Activated T-helper 1 cell treated with anti-CD3 and anti-CD28 coated beads, Interleukin-2, amount 50 U/mL, for 16 hours (primary cell): ENCODE measurements at places on chromosomes 1 and 21.

DNA sequence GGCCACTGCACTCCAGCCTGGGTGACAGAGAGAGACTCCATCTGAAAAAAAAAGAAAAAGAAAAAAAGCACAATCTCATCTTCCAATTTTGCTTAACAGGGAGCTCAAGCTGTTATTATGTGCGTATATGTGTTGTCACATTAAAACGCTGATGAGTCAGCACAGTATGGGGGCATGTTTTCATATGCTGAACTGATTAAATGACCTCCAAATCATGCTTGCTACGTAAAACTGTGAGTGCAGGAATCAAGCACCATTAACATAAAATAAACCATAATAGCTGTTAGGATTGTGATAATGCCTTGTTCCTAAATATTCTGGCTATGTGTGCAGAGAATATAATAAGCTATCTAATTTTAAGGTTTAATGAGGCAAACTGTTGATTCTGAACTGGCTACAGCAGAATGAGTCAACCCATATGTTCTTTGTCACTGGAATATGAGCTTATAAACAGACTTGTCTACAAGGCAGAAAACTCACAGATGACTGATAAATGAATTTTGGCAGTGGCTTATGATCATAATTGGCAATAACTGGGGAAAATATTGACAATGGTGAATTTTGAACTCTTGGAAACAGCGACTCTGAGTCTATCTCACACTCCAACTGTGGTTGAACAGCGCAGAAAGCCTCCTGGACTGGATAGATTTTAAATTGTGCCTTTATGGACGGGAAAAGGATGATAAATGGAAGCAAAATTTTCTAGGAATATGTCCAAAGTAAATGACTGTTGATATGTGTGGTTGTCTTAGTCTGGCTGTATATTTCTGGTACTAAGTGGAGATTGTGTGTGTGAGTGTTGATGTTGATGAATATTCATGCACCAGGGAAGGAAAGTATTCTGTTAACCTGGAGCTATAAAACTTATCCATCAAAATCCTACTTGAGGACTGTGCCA lies 75.5 kb downstream of the VCAM1 start:
- DNase-seq, result no peak

- no peak for DNase-seq
Measured at GRCh38 chr1:2532485-2533160, 2.6 kb upstream of the HES5 start.

GRCh38 chr1:197561041-197561440 lies 214.2 kb downstream of the DENND1B start:
- DNase-seq, result no peak

- DNase-seq, result no peak
Measured at GRCh38 chr1:193569983-193570269, 383.5 kb upstream of the B3GALT2 start.

DNA sequence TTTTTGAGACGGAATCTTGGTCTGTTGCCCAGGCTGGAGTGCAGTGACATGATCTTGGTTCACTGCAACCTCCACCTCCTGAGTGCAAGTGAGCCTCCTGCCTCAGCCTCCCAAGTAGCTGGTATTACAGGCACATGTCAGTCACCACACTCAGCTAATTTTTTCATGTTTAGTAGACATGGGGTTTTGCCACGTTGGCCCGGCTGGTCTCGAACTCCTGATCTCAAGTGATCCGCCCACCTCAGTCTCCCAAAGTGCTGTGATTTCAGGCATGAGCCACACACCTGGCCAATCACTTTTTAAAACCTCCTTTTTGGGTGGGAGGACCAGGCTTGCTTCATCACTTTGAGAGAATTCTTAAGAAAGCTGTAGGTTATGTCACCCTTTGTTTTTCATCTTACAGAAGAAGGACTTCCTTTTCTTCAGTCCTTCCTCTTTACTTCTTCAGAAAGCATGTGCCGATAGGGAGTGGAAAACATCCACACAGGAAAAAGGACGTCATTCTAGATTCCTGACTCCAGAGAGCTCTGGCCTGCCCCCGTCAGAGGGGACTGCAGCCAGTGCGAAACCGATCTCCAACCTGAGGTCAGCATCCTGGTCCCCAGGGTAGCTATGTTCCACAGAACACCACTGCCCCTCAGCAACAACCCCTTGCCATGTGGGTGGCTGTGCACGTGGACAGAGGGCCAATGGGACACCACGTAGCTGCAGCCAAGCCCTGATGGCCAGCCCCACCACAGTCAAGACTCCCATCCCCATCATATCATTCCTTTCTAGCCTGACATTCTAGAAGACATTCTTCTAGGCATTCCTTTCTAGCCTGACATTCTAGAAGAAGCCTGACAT lies 21.9 kb downstream of the NCF2 start:
- DNase-seq, result no peak

DNA sequence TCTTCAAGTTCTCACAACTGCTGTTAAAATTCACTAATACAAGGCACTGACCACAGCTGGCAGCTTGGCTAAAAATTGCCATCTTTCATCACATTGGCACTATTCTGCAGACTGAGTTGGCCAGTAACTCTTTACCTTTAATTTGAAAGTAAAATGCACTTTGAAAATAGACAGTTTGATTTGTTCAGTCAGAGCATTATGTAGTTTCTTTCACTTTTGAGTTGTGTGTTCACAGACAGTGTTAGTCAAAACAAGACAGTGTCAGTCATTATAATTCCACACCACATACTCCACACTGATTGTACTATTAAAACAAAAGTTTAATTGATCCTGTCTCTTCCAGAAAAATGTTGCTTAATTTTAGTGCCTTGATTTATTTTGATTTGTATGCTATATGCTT lies 160.7 kb downstream of the SDCCAG8 start:
- DNase-seq, result no peak

- DNase-seq, result no peak
Measured at GRCh38 chr1:180484490-180484889, 17.9 kb downstream of the ACBD6 start.

GRCh38 chr1:214317300-214317699 lies 36.3 kb downstream of the SMYD2 start:
- DNase-seq, result no peak

DNA sequence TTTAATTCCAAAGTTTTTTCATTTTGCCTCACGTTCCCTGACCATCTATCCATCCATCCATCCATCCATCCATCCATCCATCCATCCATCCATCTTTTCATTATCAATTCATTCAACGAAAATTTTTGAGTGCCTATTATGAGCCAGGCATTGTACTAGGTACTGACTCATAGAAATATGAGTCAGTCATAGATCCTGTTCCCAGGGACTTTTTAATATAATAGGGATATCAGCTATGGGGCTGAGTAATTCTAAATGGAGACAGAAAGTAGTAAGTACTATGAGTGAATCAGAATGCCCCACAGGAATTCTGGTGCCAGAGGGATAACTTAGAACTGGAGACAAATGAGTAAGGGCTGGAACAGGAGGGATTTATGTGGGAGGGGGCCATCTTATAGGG lies 49.8 kb upstream of the GNG12 start:
- no peak for DNase-seq

- no peak for DNase-seq
Measured at GRCh38 chr21:14114251-14114650, 96.5 kb downstream of the LIPI start.

- no peak for DNase-seq
Measured at GRCh38 chr1:241828463-241829021, 19.5 kb upstream of the EXO1 start.

GRCh38 chr21:42385619-42386018 lies 10.2 kb downstream of the TMPRSS3 start:
- no peak for DNase-seq

DNA sequence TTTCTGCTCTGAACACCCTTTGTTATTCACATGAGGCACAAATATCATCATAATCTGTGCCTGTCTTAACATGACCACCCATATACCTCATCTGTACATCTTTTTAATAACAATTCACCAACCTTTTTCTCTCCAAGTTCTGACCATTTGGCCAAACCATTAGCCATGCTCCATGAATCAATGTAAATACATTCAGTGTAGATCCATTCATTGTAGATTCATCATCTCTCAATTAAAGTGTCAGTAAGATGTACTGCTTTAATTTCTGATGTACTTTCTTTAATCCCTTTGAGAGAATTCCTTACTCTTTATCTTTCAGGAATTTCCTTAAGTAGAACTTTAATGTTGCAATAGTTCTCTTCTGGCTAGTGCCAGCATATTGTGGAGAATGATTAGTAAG lies 126.2 kb upstream of the LRRC7 start:
- DNase-seq, result no peak
